Stimulated activated CD4-positive, alpha-beta T cell treated with anti-CD3 and anti-CD28 coated beads, Interleukin-1b, Interleukin-23, amount 100 ng/mL, for 1 hour (primary cell): ENCODE measurements at places on chromosomes 11 and 22.
A peak's percentile ranks its signal among the peaks of the same experiment; 100 is the strongest.

GRCh38 chr22:35489239-35489638 is 51.4 kb upstream of the RASD2 start:
- no peak for DNase-seq

DNA sequence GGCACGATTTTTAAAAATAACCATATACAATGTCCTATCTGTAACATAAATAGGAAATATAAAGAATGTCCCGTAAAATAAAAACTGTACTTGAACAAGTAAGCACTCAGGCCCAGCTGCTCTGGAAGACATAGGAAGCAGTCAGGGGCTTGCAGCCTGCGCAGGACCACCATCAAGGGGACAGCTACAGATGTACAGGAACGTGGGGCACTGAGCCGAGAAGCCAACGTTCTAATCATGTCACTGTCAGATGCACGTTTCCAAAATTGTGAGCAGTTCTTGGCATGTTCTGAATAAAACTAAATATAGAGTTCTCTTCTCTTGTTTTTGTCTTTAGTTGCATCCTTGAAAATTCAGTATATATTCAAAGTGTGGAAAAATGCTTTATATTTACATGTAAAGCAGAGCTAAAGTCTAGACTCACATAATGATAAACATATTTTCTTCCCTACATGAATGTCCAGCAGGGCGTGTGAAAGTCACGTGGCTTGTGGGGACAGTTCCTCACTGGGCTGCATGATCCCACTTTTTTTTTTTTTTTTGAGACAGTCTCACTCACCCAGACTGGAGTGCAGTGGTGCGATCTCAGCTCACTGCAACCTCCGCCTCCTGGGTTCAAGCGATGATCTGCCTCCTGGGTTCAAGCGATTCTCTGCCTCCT is 28.4 kb upstream of the TSPAN18 start:
- no peak for DNase-seq

DNA sequence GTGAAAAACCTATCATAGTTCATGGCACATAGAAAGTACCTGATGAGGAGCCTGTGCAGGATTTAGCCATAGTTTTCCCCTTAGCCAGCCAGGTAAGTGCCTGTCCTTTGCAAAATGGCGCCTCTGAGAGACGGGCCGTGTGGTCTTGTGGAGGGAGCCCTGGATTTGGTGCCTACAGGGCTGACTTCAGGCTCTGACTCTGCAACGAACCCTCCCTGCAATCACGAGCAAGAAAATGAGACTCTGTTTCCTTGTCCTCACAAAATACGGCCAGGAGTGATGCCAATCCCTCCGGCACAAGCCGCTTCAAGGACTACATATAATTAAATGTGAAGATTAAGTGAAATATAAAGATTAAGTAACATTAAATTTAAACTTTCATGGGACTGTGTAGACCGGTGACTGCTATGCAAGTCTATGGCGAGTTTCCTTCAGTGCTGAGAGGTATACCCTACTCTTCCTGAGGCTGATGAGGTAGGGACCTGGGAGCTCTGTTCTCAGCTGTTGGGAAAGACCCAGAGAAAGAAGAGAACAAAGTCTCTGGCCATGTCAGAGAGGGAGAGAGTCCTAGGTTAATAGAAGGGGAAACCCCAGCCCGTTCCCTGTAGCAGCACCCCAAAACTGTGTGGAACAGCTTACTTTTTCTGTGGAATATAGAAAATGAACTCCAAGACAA is 6.1 kb upstream of the CXCR5 start:
- DNase-seq, result no peak

DNA sequence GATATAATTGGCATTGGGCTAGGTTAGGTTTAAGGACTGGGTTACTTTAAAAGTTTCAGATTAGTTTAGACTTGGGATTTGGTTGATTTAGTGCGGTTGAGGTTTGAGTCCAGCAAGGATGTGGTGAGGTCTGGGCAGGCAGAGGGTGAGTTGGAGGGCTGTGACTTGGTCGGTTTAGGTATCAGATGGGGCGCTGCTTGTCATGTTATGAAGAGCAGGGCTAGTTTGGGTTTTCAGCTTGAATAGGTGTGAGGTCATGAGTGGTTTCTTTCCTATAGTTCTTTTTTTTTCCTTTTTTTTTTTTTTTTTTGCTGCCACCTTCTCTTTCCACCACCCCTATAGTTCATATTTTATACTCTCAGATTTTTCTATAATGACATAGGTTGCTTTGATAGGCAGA is 4.8 kb downstream of the CLCF1 start:
- no peak for DNase-seq

- peak; percentile 12 for DNase-seq
Measured at GRCh38 chr11:3947061-3947460, 91.6 kb downstream of the STIM1 start.

DNA sequence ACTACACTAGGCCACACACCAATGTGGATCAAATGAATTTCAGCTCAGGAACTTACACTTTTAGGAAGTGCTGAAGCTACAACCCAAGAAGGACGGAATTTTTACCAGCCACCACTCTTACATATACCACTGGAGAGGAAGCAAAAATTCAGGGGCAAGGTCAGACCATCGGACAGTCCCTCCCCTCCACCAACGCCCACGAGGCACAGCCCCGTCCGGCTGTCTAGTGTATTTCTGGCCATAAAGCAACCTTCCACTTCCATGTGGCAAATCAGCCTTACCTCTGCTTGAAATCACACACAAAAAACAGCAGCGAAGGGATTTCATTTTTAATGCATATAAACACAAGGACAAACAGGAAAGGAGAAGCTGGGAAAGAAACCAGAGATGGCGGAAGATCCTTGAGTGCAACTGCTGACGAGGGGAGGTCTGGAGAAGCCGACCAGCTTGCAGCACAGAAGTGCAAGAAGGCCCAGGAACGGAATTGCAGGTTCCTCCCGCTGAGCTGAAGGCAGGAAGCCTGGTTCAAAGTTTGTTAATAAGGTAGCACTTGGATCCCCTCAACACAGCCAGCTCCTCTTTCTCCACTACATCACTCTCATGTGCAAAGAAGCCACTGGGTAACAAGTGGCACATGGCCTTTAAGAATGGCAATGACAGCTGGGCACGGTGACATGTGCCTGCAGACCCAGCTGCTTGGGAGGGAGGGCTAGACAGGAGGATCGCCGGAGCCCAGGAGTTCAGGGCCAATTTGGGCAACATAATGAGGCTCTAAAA is 71.5 kb downstream of the SHANK2 start:
- no peak for DNase-seq

- DNase-seq, result no peak
Measured at GRCh38 chr11:133901316-133901715, 55.5 kb downstream of the IGSF9B start.

DNA sequence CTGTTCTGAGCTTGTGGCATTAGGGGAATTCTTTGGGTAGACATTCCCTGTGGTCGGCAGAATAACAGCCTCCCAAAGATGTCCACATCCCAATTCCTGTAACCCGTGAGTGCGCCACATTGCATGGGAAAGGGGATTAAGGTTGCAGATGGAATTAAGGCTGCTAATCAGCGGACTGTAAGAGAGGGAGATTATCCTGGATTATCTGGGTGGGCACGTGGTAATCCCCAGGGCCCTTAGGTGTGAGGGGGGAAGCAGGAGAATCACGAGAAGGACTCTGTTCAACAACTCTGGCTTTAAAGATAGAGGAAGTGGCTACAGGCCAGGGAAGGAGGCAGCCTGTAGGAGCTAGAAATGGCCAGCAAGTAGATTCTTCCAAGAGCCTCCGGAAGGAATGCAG is 16.0 kb downstream of the CACNG2 start:
- no peak for DNase-seq
